ENCODE measurements at places on chromosomes 4 and X. TPM values are rescaled to one million over a fixed set of nuclear protein-coding genes. Genes with fewer than 3 reads are reported as not detected.

DNA sequence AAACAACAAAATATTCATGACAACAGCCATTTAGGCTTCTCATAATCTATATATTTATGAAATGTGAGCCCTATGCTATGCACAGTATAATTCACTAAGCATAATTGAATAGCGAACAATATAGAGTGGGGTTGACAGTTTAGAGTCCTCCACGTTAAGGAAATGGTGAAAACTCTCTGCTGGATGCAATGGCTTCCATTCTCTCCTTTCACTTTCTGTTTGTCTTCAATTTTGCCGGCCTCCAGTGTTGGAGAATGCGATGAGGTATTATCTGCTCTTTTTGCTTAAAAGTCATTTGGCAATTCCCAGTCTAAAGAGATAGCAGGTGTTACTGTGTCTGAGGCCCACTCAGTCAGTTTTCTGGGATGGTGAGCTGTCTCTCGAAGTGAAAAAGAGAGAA is 52.1 kb downstream of the NPY5R start:
- no peak for DNase-seq

DNA sequence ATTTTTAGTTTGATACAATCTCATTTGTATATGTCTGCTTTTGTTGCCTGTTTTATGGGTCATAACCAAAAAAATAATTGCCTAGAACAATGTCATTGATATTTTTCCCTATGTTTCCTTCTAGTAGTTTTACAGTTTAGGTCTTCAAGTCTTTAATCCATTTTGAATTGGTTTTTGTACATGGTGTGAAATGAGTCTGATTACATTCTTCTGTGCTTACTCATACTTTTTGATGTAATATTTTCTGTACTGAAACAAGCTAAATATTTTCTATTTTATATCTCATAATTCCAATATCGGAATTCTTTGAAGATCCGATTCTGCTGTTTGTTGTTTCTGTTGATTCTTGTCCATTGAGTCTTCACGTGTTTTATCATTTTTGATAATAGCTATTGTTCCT is 10.6 kb downstream of the TMEM156 start:
- DNase-seq = no peak

DNA sequence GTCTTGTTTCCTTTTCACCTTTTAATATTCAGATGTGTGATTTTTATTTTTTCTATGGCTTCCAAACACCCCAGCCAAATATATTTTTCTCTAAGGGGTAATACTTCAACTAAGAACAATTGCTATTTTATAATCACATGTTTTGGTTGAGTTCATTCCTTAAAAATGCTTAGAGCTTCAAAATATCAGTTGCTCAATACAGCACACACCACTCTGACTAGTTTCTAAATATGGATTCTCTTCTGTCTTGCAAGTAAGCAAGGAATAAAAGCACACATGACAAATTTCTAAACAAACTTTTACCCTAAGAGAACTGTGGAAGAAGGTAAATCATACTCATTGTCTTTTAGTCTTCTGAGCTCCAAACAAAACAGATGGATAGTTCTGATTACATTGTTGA is 27.2 kb downstream of the ANTXR2 start:
- DNase-seq = no peak

- DNase-seq = no peak
These were observed 10.9 kb upstream of the GATB start for GRCh38 chr4:151771664-151772063.

- DNase-seq = no peak
These were observed 9.8 kb downstream of the PDLIM5 start for GRCh38 chr4:94461506-94461905.

- no peak for DNase-seq
These were observed 69.3 kb downstream of the YIPF6 start for GRCh38 chrX:68568136-68568535.

- DNase-seq = peak; percentile 12
These were observed 298.7 kb upstream of the CLNK start for GRCh38 chr4:10983268-10983667.

- no peak for DNase-seq
These were observed 20.4 kb upstream of the GPM6B start for GRCh38 chrX:13837290-13837745.

DNA sequence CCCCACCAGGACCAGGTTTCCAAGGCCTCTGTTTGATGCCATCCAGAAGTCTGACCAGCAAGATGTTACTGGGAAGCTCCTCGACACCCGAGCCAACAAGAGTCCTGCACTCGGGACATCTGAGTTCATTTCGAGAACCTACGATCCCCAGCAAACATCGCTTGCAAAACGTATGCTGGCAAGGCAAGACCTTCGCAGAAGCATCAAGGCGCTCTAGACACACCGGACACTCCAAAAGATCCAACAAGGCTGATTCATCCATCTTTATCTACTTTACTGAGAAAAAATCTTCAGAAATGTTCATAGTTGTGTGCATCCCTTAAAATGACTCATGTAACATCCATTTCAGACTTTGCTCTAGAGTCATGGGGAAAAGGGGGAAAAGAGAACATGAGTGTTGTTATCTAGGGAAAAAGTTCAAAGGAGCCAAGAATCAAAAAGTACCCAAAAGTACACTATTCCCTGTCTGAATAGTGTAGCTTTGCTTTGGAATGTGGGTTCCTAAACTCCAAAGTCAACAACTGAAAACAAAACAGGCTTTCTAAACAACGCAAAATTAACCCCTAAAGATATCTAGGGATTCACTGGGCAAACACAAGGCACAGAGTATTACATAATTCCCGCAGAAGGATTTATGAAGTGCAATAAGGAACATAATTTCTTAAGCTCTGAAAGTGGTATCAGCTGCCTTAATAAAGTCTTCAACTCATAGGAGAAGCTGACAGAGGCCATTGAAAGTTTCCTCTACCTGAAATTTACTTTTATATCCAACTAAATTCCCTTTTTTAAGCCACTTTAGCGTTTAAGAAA is 1.6 kb downstream of the SH3RF1 start:
- DNase-seq = no peak

GRCh38 chr4:107902715-107903114 is 28.6 kb upstream of the CYP2U1 start:
- no peak for DNase-seq

- DNase-seq = no peak
These were observed 15.9 kb downstream of the RGS12 start for GRCh38 chr4:3308691-3309090.

GRCh38 chr4:94304365-94304971 is 38.2 kb downstream of the HPGDS start:
- DNase-seq = peak; percentile 13

- DNase-seq = no peak
These were observed 1.3 kb upstream of the TMEM154 start for GRCh38 chr4:152680988-152681603.

DNA sequence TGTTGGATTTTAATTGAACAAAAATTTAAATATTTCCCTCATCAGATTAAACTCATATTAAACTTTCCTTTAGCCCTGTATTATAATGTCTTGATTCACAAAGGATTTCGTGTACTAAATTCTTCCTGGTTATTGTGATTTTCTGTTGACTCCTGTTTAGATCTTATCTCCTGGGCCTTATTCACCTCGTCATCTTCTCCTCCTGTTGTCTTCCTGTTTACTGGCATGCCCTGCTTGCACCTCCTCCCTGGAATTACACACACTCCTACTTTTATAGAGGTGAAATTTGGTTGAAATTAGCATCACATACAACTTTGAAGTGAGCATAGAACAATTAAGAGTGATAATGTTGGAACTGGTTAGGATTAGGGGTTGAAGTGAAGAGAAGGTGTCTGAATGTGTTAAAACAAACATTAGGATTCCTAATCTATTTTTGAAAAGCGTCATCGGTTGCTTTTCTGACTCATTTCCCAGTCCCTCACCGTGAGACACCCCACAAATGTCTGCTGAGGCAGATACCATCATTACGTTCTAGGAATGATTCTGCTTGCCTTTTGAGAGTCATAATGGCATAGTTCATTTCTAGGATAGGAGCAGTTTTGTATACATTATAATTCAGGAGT is 32.5 kb downstream of the TLL1 start:
- no peak for DNase-seq

GRCh38 chr4:73442275-73442674 is 6.3 kb downstream of the AFP start:
- no peak for DNase-seq

Gene PLAC1
- total RNA-seq = not detected

Gene CFAP47
- not detected for total RNA-seq

Gene ARR3
- not detected for total RNA-seq

Gene CLNK
- total RNA-seq = 0.11 TPM

Gene SPANXB1
- total RNA-seq = not detected

Measured in CD4-positive, alpha-beta memory T cell (primary cell).